T1000 (cell line): ENCODE measurements at places on chromosomes 3 and 15.

- DNase-seq: no peak
These were observed 145.2 kb upstream of the CBLB start for GRCh38 chr3:106013971-106014370.

DNA sequence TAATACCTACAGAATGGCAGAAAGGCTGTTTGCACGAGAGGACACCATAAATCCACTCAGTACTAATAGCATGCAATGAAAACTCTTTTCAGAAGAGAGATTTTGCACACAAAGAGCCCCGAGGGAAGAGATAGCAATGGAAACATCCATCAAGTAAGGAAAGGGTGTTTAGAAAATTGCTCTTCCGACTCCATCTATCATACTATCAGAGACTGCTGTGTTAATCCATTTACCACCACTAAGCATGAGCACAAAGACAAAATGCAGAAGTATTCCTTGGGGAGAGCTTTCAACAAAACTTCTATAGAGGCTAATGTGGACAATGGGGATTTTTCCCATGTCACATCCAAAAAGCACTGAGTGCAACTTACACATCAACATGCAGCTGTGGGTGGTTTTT, 72.1 kb upstream of the PLAAT1 start:
- no peak for DNase-seq

DNA sequence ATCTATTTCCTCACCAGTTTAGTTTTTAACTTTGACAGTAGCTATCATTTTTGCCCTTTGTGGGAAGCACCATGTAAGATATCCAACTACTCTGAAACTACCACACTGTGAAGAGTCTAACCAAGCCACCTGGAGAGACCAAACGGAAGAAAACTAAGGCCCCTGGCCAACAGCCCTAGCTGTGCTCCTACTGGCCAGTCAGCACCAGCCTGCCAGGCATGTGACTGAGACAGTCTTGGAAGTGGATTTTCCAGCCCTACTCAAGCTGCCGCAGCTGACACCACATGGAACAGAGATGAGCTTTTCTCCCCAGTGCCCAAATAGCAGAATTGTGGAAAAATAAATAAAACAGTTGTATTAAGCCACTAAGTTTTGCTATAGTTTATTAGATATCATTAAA, 2.9 kb upstream of the TBC1D5 start:
- DNase-seq: no peak

DNA sequence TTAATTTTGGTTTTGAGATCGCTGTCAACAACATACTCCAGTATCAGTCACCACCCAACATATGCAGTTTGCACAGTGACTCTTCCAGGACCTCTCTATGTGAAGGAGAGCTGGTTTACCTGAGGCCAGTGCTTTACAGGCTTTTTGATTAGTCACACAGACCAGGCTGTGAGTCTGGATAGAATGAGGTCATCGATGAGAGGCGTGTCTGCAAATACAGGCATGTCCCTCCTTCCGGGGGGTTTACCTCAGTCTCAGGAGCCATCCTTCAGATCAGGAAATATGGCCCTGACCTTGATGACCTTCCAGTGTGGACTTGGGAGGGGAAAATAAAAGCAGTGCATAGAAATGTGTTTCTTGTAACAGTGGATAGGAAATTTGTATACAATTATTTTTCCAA, 46.9 kb downstream of the KBTBD12 start:
- DNase-seq: no peak
